Urinary bladder (tissue), 4 donors: ENCODE measurements at places on chromosomes 4 and X. TPM values are rescaled to one million over a fixed set of nuclear protein-coding genes. Genes with fewer than 3 reads are reported as not detected.

DNA sequence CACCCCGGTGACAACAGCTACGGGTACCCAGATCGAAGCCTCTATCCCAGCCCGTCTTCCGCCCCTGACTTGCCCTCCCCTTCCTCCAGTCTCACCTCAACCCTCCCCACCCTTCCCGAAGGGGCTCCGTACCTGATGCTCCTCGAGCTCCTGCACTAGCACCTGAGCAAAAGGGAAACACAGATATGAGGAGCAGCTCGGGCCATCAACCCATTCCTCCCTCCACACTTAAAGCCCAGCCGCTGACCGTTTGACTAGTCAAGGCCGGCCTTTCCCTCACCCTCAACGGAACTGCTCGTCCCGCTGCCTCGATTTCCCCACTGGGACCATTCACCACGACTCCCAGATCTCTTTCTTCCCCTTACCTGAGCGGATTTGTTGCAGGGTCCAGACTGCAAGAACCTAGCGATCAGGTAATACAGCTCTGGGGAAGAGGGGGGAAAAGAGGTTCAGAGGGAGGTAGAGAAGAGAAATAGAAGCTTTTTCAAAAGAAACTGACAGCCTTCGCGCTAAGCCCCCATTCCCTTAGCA is 731 bp downstream of the BRWD3 start:
- DNase-seq: no peak

DNA sequence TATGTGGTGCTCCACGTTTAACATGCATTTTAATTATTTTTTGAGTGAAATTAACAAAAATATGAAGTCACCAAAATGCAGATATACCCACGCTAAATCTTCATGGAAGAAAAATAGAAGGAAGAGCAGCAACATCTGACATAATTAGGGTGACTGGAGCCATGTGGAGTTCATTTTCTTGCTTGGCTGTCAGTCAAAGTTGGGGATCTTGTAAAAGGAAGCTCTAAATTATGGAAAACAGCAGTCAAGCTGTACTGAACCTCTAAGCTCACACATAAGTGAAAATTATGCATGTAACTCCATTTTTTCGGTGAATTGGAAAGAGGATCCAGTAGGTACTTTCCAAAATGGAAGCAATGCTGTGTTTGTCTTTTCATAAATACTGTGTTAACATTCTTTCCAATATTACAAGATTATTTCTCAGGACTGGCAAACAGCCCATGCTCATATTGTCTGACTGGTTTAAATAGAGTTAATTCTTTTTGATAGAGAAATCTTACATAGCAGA is 9.7 kb upstream of the PDGFC start:
- DNase-seq: no peak

DNA sequence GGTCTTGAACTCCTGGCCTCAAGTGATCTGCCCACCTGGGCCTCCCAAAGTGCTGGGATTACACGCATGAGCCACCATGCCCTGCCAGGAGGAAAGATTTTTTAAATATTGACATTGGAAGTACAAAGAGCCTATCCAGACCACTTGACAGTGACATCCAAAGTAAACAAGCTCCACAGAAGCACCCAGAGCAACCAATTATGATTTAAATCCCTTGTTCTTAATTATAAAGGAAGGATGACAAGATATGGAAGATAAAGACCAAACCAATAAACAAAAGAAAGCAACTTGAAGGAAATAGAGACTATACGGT is 27.7 kb upstream of the RPL34 start:
- DNase-seq: no peak

DNA sequence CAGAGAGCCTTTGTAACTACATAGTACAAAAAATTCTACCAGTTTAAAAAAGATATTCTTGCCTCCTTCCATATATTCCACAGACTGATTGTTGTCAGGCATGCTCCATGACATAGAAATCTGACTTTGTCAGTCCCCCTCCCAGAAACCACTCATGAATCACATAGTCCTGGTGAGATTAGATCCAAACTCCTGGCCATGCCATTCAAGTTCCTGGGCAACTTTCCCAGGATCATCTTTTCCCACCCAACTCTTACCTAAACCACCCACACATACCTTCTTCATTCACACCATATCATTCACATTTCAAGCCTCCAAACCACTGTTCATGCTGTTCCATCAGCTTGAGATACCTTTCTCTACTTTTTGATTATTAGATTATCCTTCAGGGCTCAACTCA is 46.4 kb downstream of the SLC16A2 start:
- no peak for DNase-seq

The FATE1 gene
- 0.13 TPM for polyA plus RNA-seq

- no peak for DNase-seq
Observed at GRCh38 chr4:144582105-144582850, 63.7 kb upstream of the HHIP start.

- no peak for DNase-seq
Observed at GRCh38 chr4:116229420-116229819, 856.0 kb downstream of the TRAM1L1 start.

DNA sequence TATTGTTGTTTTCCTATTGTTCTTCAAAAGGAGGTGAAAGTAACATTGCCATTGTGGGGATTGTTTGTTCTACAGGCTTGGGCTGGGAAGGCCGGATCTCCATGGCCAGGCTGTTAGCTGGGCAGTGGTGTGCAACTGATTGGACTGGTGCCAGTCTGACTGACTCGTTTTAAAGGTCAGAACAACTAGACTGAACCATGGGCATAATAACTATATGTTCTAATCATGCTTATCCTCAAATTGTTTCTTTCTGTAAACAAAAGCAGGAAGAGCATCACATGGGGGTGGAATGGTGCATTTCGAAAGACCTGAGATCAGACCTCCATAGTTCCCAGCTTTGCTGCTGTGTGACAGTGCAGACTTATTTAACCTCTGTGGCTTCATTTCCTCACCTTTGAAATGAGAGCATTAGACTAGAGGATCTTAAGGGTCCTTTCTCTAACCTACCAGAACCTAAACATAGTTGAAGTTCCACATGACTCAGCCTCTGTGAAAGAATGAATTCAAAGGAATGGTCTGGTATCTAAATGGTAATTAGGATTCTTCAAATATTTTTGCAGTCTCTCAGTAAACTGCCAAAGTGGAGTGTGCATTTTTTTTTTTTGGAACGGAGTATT is 66.7 kb upstream of the PGRMC2 start:
- no peak for DNase-seq

GRCh38 chrX:38006291-38006690 is at the start of gene SYTL5:
SYTL5 (plus strand) TSS chrX:38006553; CDS start chrX:38033890, 27,337 bp downstream.
- DNase-seq: no peak

DNA sequence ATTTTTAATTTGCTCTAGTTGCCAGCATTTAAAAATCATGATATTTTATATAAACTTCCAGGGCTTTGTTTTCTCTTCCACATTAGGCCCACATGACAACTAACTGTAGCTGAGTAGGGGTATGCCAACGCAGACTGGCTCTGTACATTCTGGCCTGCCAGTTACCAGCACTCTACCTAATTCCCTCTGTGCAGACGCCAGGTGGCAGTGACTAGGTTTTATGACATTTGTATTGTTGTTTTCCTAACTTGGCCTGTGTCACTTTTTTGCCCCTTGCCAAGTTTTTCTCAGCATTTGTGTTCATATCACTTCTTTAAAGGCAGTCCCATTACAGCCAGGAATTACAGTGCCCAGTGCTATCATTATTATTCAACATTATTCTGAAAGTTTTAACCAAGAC is 347.5 kb downstream of the NKX6-1 start:
- DNase-seq: no peak

GRCh38 chrX:16076834-16077233 is 46.5 kb upstream of the GRPR start:
- no peak for DNase-seq

GRCh38 chrX:6954836-6955235 is 192.7 kb upstream of the STS start:
- no peak for DNase-seq

- DNase-seq: no peak
Observed at GRCh38 chrX:107978707-107979307, 3.4 kb downstream of the TEX13B start.

DNA sequence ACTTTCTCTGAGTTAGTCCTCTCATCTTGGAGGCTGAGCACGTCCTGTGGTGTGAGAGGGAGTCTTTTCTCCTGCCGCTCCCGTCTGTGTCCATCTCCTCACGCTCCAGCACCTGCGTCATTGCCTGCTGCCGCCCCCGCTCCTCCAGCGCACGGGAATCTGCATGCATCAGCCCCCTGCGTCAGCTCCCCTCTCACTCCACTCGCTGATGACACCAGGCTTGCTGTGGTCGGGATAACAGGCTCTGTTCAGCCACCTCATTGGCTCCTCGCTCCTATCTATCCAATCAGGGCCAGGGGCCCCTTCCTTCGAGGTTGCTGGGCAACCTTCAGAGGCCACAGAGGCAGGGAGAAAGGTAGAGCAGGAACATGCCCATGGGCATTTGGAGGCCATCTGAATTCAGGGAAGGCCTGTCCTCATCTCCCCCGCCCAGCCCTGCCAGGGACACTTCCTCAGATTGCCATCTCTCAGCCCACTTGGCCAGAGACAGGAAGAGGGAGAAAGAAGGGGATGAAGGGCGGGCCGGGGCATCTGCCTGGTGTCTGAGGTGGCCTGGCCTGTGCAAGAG is 9.3 kb downstream of the ZNF185 start:
- no peak for DNase-seq

GRCh38 chr4:135532132-135532531 is 1330.5 kb upstream of the PABPC4L start:
- no peak for DNase-seq

DNA sequence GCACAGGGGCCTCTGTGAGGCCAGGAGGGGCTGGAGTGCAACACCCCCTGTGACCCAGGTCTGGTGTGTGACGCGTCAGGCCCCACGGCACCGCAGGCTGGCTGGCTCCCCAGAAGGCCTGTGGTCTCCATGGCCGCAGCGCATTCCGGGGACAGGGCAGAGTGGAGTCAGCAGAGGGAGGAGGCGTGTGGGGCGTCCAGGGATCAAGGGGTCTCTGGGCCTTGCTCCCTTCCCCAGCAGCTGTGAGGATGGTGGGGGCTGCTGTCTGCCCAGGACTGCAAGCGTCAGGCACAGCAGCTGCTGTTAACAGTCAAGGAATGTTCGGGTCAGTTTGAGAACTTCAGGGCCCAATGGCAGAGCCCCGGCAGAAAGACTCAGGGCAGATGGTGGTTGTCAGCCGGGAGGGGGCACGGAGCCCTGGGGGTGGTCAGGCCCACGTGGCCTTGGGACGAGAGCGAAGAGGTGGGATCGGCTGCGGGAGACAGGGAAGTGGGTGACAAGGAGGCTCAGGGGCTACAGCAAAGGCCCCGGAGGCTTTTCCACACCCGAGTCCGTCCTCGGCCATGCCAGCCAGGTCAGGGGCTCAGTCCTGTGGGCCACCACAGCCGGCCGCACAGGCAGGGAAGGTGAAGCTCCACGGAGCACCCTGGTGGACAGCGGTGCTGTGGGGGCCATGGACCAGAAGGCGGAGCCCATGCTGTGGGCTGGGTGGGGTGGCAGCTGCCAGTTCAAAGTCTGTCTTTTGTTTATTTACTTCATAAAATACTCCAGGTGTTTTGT is 18.3 kb downstream of the PCGF3 start:
- DNase-seq: no peak

DNA sequence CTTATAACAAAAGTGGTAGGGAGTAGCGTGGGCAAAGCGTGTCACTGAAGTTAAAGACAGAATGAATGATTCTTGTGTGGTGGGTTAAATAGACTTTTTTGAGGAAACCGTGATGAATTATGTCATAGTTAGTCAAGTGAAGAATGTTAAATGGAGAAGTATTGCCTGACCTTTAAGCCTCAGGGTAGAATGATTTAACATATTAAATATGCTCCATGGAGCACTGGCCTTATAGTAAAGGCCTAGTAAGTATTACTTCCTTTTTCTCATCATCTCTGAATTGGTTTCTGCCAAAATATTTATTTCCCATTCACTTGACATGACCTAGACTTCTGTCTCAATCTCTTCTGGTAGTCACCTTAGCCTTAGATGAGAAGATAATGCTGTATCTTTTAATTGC is 23.7 kb downstream of the MAGEB1 start:
- no peak for DNase-seq

DNA sequence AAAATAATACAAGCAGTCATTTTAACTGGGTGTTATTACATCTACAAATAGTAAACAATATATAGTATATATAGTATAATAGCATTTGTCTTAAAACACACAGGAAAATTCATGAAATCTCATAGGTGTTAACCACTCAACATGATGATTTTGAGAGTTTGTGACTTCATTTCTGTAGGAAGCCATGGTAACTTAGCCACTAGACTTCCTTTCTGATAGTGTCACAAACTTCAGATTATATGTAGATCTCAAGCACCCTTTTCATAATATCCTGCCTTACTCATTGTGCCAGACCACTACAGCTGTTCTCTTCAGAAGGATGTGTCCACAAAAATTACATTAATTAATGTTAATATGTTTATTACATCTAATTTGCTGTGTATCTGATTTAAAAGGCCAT is 1250.6 kb downstream of the ADGRL3 start:
- DNase-seq: no peak

The ASB11 gene
- 0.05 TPM for polyA plus RNA-seq

- no peak for DNase-seq
Observed at GRCh38 chr4:148779771-148780170, 337.6 kb upstream of the NR3C2 start.

- no peak for DNase-seq
Observed at GRCh38 chr4:106366026-106366425, 2.6 kb downstream of the GIMD1 start.

DNA sequence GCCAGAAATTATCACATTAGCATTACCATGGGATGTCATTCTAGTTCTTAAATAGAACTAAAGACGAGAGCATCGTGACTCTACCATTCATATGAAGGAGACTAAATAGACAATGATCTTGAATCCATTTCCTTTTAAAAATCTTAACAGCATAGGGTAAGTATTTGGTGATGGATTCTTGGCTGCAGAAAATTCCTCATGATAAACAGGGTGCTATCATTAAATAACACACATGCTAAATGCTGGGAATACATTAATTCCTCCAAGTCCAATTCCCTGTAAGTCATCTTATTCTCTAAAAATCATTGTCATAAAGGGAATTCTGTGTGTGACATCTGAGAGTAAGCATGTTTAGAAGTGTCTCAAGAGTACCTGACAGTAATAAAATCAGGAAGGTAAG is 470.4 kb upstream of the MAGEB2 start:
- no peak for DNase-seq

DNA sequence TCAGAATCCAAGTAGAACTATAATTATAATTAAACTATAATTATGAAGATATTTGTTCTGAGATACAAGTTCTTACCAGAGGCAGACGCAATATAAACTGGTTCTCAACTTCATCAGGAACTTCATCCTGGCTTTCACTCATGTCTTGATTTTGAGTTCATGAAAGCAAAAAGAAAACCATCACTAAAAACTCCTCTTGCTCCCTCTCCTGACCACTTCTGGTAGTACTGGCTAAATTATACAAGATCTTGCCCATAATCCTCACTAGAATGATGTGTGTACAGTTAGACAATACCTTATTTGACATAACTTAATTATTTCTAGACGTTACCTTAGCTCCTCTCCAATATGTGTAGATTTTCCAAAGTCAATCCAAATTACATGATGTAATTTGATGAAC is 3.7 kb downstream of the TAF7L start:
- no peak for DNase-seq

- no peak for DNase-seq
Observed at GRCh38 chr4:8149664-8150063, 8.9 kb downstream of the ABLIM2 start.

GRCh38 chrX:53716328-53717088 is 30.0 kb upstream of the HUWE1 start:
- DNase-seq: no peak
